GM12865 (cell line): ENCODE measurements at places on chromosomes 16 and 17.

- DNase-seq, result no peak
Measured at GRCh38 chr16:60271781-60272180, 1537.7 kb upstream of the GOT2 start.

GRCh38 chr17:17022011-17022410 lies 20.2 kb upstream of the MPRIP start:
- no peak for DNase-seq

DNA sequence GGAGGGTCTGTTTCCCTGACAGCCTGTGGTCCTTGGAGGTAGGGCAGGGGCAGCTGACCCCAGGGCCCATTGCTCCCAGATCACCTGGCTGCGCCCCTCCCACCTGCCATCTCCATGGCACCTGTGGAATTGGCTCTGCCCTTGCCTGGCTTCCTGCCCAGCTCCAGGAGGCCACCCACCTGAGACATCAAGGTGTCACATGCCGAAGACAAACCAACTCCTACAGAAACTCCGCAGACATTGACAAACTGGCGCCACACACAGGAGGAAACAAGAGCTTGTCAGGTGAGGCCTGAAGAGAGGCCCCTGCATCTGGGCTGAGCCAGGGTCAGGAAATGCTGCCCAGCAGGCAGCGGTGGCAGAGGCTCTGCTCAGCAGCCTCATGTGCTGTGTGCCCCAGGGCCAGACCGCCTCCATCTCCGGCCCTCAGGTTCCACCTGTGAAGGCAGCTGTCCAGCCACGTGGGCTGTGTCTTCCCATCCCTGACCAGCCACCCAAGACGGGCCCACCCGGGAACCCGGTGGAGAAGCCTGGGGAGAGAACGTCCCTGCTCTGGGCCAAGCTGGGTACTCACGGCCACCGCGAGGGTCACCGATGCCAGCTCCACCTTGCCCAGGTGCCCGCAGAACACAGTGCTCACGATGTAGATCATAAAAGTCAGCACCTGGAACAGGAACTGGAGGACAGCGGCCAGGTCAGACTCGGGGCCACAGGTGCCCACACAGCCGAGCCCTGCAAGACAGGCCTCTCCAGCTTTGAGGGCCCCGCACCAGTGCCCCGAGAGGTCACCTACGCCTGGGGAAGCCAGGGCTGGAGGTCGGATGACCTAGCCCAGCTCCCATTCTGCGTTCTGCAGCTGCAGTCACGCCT lies 1.6 kb downstream of the SLC47A2 start:
- DNase-seq, result no peak

- no peak for DNase-seq
Measured at GRCh38 chr17:1174263-1174880, 5.4 kb downstream of the ABR start.

GRCh38 chr17:15247891-15248529 lies 17.1 kb downstream of the PMP22 start:
- no peak for DNase-seq

DNA sequence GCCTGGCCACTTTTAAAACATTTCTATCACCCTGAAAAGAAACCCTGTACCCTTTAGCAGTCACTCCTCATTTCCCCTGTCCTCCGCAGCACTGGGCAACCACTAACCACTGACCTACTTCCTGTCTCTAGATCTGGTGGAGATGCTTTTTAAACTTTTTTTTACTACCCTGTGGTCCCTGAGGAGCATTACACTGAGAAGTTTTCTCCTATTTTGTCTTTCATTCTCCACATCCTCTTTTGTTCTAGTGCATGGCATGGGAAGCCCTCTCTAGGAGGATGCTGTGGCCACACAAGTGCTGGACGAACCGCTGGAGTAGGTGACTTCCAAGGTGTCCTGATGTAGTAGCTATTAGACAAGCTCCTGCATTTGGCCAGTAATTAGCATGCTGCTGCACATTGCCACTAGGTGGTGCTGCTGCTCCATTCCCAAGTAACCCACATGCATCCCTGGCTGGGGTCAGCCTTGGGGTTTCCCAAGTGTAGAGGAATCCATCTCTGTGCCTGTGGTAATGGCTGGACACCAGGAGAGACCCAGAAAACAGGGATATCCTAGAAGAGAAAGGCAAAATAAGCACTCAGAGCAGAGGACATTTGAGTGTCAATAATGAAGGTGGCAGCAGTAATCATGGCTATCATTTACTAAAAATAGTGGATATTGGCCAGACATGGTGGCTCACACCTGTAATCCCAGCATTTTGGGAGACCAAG lies 143.8 kb upstream of the CRHR1 start:
- DNase-seq, result peak; percentile 83

GRCh38 chr17:30208214-30208613 lies 27.3 kb downstream of the SLC6A4 start:
- peak; percentile 31 for DNase-seq

DNA sequence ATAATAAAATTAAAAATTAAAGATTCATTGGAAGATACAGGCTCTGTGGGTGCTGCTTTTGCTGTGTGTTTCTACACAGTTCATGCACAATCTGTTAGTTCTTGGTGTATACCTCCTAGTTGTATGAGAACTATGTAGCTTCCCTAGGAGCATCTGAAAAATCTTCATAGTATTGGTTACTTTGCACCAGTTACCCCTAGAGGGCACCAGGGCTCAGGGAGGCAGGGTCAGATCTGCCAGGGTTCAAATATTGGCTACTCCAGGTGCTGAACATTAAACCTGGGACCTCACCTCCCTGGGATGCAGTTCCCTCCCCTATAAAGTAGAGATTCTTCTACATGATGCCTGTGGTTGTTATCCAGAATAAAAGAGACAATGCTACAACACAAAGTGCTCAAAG lies 583.0 kb upstream of the CDH11 start:
- no peak for DNase-seq

- peak; percentile 67 for DNase-seq
Measured at GRCh38 chr17:3647769-3648555, 11.4 kb downstream of the CTNS start.

- DNase-seq, result no peak
Measured at GRCh38 chr16:85719605-85720301, 31.0 kb upstream of the GINS2 start.

- DNase-seq, result no peak
Measured at GRCh38 chr17:14052886-14053615, 16.3 kb upstream of the COX10 start.

- no peak for DNase-seq
Measured at GRCh38 chr16:88957887-88958577, 19.0 kb downstream of the CBFA2T3 start.

DNA sequence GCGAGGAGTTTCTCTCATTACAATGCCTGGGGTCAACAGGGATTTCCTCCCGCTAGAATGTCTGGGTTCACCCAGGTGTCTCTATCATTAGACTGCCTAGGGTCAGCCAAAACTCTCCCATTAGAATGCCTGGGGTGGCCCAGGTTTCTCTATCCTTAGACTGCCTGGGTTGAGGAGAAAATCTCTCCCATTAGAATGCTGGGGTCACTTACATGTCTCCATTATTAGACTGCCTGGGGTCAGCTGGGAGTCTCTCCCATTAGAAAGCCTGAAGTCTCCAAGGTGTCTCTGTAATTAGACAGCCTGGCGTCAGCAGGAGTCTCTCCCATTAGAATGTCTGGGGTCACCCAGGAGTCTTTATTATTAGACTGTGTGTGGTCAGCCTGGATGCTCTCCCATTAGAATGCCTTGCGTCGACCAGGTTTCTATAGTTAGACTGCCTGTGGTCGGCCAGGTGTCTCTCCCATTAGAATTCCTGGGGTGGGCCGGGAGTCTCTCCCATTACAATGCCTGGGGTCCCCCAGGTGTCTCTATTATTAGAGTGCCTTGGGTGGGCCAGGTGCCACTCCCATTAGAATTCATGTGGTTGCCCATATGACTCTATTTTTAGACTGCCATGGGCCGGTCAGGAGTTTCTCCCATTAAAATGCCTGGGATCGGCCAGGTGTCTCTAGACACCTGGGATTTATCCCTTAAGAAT lies 2272.1 kb downstream of the TP53TG3F start:
- no peak for DNase-seq

- DNase-seq, result no peak
Measured at GRCh38 chr16:66326991-66327513, 39.4 kb upstream of the CDH5 start.

- DNase-seq, result no peak
Measured at GRCh38 chr17:61352408-61352770, 47.3 kb upstream of the TBX2 start.

GRCh38 chr16:15716694-15717447 lies 66.8 kb downstream of the NDE1 start:
- DNase-seq, result no peak

GRCh38 chr17:69501591-69502468 lies 87.3 kb downstream of the MAP2K6 start:
- DNase-seq, result peak; percentile 18

GRCh38 chr16:9817586-9817985 lies 364.6 kb downstream of the GRIN2A start:
- no peak for DNase-seq

DNA sequence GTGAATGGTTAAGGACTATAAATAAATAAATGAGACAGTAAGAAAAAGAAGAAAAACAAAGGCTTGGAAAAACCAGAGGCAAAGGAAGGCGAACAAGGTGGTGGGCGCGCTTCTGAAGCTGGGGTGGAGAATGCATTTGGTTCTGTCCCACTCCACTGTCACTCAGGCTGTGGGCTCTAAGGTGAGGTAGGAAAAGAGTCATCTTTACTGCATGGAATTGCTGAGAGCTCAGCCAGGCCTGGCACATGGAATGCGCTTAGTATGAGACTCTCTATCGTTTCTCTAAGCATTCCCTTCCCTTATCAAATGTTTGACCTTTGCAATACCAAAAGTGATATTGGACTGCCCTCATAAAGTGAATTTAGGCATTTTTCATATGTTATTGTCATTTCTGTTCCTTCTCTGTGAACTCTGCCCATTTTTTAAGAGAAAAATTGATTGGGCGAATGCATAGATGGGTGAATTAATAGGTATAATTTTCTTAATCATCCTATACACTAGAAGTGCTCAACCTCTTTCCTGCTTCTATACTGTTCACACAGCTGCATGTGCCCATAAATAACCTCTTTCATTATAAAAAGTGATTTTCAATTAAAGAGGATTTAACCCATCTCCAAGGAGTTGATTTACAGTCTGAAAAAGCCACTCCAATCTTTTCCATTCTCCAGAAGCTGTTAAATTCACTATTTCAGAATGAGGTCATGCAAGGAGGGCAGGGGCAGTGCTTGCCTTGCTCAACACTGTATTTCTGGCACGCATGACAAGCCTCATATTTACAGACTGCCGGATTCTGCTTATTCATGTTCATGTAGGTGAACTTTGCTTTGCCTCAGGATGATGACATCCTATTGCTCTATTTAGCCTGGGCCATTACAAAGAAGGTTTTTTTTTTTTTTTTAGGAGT lies 87.7 kb downstream of the MYH10 start:
- DNase-seq, result no peak

GRCh38 chr17:58277107-58277801 lies 3.5 kb downstream of the MPO start:
- peak; percentile 35 for DNase-seq

DNA sequence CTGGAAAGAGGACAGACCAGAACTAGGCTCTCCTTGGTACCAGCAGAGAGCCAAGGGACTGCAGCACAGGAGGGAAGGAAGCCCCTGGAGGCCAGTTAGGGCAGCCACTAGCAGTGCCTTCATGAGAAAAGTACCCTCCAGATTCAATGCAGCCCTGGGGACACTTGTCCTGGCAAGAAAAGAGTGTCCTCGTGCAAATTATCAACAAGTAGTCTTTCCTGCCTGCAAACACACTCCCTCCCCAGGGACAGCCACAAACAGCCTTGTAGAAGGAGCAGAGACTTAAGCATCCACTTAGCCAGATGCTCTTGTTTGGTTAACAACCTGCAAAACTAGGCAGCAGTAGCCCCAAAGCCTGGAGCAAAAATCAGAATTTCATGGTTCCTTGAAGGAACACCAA lies 24.3 kb downstream of the CENPV start:
- DNase-seq, result no peak

GRCh38 chr17:55652825-55653224 lies 69.8 kb downstream of the TMEM100 start:
- no peak for DNase-seq

DNA sequence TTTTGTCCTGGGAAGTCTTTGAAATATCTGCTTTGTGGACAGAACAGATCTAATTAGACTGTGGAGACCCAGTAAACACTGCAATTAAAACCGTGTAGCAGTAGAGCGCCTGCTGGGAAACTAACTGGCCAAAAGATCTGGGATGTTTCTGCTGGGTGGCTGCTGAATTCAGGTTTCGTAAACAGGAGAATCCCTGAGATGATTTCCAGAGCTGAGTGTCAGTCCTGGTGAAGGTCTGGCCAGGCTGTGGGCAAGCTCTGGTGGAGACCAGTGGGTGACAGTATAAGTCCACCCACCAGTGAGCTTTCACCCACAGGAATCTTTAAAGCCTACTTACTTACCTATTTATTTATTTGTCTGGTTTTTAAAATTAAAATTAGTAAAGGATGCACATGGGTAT lies 257.2 kb downstream of the IRF8 start:
- DNase-seq, result no peak

- DNase-seq, result no peak
Measured at GRCh38 chr17:31488982-31489294, 97.5 kb downstream of the RAB11FIP4 start.

DNA sequence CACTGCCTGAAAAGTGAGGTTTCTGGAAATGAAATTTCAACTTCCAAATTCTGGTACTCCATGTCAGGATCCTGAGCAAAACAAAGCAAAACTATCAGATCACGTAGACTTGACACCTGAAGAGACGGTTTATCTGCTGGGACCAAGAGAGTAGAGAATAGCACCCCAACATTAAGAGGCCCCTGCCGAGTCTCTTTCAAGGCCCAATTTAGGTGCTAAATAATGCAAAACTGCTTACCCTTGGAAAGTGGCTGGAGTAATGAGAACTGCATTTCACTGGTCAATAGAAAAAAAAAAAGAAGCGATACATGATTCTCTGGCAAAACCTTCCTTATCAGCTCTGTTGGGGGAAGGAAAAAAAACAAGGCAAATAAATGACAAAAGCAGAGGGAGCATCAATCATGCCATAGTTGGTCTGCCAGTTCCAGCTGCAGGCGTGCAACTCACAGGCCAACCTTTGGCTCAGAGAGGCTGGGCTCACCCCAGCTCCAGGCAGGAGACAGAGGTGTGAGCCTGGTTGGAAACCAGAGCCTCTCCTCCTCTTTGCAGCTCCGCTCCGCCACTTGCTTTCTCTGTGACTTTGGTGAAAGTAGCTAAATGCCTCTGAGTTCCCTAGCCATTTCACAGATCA lies 595.2 kb downstream of the TOX3 start:
- DNase-seq, result no peak
